IMR-90 (cell line): ENCODE measurements at places on chromosomes 7 and 10.

- H3K4me3 ChIP-seq, result no peak overlapping the region
- peaks cover 14% of the 10 kb centered on the region for H3K27me3 ChIP-seq
- H3K4me1 ChIP-seq, result no peaks in the 10 kb centered on the region
- DNase-seq, result peak; percentile 5
- no peaks in the 10 kb centered on the region for H3K36me3 ChIP-seq
Observed at GRCh38 chr10:120950051-120950561, 98.9 kb downstream of the WDR11 start.

DNA sequence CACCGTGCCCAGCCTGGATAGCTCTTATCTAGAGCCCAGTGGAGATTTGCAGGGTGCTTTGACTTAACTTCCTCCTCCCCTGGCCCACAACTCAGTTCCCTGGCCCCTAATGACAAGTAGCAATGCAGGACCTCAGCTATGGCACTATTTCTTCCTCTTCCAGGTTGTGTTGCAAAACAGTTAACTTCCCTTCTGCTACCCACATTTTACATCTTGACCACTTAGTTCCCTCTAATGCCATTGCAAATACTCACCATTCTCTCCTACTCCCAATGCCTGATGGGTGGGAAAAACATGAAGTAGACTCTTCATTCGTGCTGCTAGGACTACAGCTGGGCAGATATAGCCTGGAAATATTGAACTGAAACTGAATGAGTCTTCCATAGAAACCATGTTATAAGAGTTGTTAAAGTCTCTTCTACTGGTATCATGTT is 39.1 kb upstream of the FGL2 start:
- H3K36me3 ChIP-seq, result no peaks in the 10 kb centered on the region
- peaks cover 11% of the 10 kb centered on the region for H3K4me1 ChIP-seq
- H3K27ac ChIP-seq, result peak overlapping the region; percentile 17; the same call in 1 of the 2 replicates
- no peaks in the 10 kb centered on the region for H3K27me3 ChIP-seq
- H3K4me3 ChIP-seq, result no peak overlapping the region

- DNase-seq, result peak; percentile 87
- no peak within 1 kb of the TSS for H3K27ac ChIP-seq
- H3K4me1 ChIP-seq, result peaks cover 10% of the 10 kb centered on the region
Observed at GRCh38 chr10:102241444-102242117, at the start of gene PITX3. Gene PITX3, minus strand, starts transcription at chr10:102241512. Its CDS starts 9,432 bp downstream, at chr10:102232080.

GRCh38 chr10:47380341-47381102 is 3.6 kb downstream of the ZNF488 start:
- DNase-seq, result no peak
- H3K27me3 ChIP-seq, result peaks cover 63% of the 10 kb centered on the region
- no peak overlapping the region for H3K27ac ChIP-seq
- no peak overlapping the region for H3K4me3 ChIP-seq
- peaks cover 2% of the 10 kb centered on the region; the same call in 1 of the 2 replicates for H3K4me1 ChIP-seq
- H3K36me3 ChIP-seq, result no peaks in the 10 kb centered on the region

GRCh38 chr7:105654095-105654686 is 72.9 kb upstream of the EFCAB10 start:
- H3K4me3 ChIP-seq, result no peak overlapping the region
- H3K27ac ChIP-seq, result no peak overlapping the region
- H3K4me1 ChIP-seq, result peaks cover 6% of the 10 kb centered on the region; the same call in 1 of the 2 replicates
- H3K27me3 ChIP-seq, result no peaks in the 10 kb centered on the region

DNA sequence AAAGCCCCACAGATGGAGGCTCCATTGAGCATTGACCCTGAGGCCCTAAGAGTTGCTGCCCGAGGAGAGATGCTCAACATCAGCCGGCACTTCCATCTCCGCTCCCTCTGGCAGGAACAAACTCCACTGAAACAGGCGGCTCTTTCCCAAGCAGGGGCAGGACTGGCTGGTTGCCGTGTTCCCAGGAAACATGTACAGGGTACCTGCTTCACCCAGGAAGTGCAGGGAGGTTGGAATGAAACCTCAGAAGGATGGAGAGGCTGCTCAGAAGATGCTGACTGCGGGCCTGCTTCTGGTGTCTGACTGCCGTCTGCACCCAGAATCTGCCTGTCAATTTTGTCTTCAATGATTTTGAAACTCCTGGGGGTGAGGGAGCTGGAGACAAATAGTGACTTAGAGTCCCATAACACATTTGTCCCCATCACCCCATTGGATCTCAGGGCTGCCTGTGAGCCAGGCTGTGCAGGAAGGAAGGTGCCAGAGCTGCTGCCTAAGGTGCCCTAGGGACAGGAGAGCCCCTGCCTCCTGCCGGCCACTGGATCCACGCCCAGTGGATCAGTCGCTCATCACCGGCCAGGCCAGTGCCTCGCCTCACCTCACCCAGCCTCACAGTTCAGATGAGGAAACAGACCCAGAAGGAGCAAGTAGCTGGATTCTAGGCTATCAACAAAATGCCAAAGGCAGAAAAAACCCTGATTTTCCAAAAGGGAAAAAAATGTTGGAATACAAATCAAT is 237.3 kb downstream of the PTPRN2 start:
- H3K4me3 ChIP-seq, result no peak overlapping the region
- DNase-seq, result no peak
- no peaks in the 10 kb centered on the region for H3K36me3 ChIP-seq
- H3K27me3 ChIP-seq, result no peaks in the 10 kb centered on the region
- H3K27ac ChIP-seq, result no peak overlapping the region

GRCh38 chr10:62636825-62637248 is 167.7 kb upstream of the ADO start:
- no peaks in the 10 kb centered on the region for H3K36me3 ChIP-seq
- peak overlapping the region; percentile 35; the same call in 1 of the 2 replicates for H3K27ac ChIP-seq
- peak; percentile 11 for DNase-seq
- no peaks in the 10 kb centered on the region for H3K27me3 ChIP-seq

DNA sequence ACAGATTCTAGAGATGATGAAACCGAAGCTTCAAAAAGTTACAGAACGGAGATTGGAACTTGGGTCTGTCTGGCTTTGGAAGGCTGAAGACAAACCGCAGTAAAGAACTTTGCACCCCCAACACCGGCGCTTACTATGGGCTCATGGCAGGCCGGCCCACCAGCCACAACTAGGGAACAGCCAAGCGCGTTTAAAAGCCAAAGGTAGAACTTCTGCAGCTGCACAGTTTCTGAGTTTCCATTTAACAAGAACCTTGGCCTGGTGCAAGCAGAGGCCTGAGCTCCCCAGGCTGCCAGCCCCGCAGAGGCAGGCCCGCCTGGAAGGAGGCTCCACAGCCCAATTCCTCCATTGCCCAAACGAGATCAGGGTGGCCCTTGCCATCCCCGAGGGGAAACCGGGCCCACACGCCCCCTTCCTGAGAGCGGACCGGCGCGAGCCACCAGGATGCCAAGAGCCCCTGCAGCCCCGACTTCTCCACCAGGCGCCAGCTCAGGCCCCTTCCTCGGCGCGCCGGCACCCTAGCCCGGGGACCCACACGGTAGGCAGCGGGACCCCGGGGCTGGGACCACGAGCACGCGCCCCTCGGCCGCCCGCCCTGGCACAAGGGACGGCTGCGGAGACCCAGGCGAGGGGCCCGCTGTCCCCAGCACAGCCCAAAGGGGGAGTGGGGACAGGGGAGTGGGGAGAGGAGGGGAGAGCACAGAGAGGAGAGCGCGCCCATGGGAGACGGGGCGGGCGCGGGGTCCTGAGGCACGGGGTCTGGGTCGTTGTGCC is 566 bp downstream of the MAD1L1 start:
- no peaks in the 10 kb centered on the region for H3K27me3 ChIP-seq
- no peak for DNase-seq
- peak overlapping the region; percentile 8; the same call in 1 of the 2 replicates for H3K27ac ChIP-seq
- H3K4me1 ChIP-seq, result peaks cover 3% of the 10 kb centered on the region
- peaks cover 30% of the 10 kb centered on the region for H3K36me3 ChIP-seq
- H3K4me3 ChIP-seq, result peak overlapping the region; percentile 70
